Glutamatergic neuron (in vitro differentiated cells): ENCODE measurements at places on chromosomes 13 and 19. TPM values are rescaled to one million over a fixed set of nuclear protein-coding genes. Genes with fewer than 3 reads are reported as not detected.
A peak's percentile ranks its signal among the peaks of the same experiment; 100 is the strongest.

Gene ANGPTL4
- total RNA-seq, result 0.51 TPM

Gene TEX29
- total RNA-seq, result 0.64 TPM

Gene RXFP2
- total RNA-seq, result not detected

DNA sequence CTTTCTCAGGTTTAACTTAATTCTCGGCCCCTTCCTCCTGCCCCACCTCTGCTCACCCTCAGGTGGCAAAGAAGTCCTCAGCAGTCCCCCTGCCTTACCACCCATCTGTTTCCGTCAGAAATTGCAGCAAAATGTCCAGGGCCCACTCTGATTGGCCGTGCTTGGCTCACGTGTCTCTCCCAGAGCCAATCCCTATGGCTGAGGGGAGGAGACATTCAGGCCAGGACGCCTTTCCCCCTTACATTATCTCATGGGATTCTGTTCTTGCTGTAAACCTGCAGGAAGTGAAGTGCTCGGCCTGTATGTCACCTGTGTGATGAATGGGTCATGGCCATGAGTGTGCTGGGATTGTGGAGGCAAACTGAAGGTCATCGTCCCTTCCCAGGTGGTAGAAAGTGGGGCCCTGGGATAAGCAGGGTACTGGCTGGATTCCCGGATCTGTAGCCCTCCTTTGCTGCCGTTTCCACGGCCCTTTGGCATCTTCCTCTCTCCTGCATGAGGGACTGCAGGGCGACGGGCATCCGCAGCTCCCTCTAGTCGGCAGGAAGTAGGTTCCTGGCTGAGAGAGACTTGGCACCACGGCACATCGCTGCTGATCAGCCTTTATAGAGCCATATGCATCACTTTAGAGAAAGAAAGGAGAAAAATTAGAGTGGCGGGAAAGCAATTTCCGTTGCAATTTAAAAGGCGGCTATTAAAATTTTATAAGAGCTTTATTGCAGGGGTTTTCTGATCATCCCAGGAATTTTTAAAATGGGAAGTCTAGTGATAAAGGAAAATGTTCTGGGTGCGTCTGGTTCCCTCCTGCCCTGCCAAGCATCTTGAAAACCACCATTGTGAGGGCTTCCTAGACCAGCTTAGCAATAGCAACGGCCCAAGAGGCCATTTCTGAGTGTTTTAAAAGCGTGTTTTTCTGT lies 118.2 kb downstream of the SIPA1L3 start:
- peak overlapping the region; percentile 59 for H3K27ac ChIP-seq
- peaks cover 30% of the 10 kb centered on the region for H3K4me1 ChIP-seq
- no peaks in the 10 kb centered on the region for H3K36me3 ChIP-seq

GRCh38 chr19:33789344-33789743 lies 7.3 kb upstream of the KCTD15 start:
- H3K27me3 ChIP-seq, result peaks cover 4% of the 10 kb centered on the region
- no peak for DNase-seq
- H3K27ac ChIP-seq, result no peak overlapping the region
- H3K36me3 ChIP-seq, result no peaks in the 10 kb centered on the region
- no peak overlapping the region for H3K4me3 ChIP-seq

GRCh38 chr19:51078104-51078503 lies 4.6 kb downstream of the KLK14 start:
- H3K4me1 ChIP-seq, result no peaks in the 10 kb centered on the region
- no peak overlapping the region for H3K4me3 ChIP-seq
- DNase-seq, result no peak

GRCh38 chr19:17536955-17537354 lies 18.5 kb upstream of the COLGALT1 start:
- DNase-seq, result no peak
- H3K4me3 ChIP-seq, result no peak overlapping the region
- H3K36me3 ChIP-seq, result no peaks in the 10 kb centered on the region
- peaks cover 13% of the 10 kb centered on the region for H3K27me3 ChIP-seq
- H3K27ac ChIP-seq, result no peak overlapping the region

GRCh38 chr13:91891141-91891540 lies 492.7 kb downstream of the GPC5 start:
- no peak overlapping the region for H3K4me3 ChIP-seq
- no peaks in the 10 kb centered on the region for H3K27me3 ChIP-seq
- H3K4me1 ChIP-seq, result no peaks in the 10 kb centered on the region
- no peak for DNase-seq

DNA sequence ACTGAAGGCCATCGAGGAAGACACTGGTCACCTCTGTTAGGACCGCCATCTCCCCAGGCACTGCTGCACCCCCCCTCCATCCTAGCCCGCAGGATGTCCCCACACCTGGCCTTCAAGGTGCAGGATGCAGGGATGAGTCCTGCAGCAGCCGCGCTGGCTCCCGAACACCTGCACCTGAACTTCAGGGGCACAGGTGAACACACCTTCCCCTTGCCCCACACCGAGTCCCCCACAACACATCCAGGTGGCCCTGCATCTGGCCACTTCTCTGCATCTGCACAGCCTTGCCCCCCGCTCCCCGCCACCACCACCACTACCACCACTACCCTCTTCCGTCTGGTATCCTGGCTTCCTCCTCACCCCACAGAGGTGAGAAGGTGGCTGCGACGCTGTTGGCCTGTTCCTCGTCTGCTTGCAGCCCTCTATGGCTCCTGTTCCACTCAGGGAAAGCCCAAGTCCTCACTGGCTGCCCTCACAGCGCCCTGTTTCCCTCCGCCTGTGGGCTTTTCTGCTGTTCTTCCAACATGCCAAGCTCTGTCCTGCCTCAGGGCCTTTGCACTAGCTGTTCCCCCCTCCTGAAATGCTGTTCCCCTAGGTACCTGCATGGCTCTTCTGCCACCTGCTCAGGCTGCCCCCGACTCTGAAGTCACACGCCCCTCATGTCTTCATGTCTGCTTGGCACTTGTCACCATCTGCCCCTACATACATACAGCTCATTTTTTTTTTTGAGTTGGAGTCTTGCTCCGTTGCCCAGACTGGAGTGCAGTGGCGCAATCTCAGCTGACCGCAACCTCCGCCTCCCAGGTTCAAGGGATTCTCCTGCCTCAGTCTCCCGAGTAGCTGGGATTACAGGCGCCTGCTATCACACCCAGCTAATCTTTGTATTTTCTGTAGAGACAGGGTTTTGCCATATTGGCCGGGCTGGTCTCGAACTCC lies 1.4 kb upstream of the CERS1 start:
- H3K27me3 ChIP-seq, result peaks cover 9% of the 10 kb centered on the region
- H3K4me1 ChIP-seq, result peaks cover 3% of the 10 kb centered on the region

Gene EDDM13
- not detected for total RNA-seq
